ENCODE measurements at places on chromosomes 2 and 18.
A peak's percentile ranks its signal among the peaks of the same experiment; 100 is the strongest.

DNA sequence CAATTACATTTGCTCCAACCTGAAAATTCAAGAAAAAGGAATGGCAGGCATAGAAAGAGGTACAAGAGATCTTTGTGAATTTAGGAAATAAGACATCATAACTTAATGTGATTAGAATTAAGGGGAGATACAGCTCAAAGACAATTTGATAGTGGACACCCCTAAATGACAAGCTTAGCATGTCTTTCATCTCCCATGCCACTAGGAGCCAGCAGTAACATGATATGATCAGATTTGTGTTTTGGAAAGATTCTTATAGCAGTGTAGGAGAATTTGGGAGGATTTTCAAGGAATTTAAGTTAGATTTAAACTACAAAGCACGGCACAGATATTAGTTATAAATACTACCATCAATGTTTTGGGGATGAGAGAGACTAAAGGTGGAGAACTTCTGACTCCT lies 340.8 kb downstream of the RDH14 start:
- DNase-seq, result no peak

- DNase-seq, result no peak
Measured at GRCh38 chr2:33038799-33039198, 92.0 kb downstream of the LTBP1 start.

DNA sequence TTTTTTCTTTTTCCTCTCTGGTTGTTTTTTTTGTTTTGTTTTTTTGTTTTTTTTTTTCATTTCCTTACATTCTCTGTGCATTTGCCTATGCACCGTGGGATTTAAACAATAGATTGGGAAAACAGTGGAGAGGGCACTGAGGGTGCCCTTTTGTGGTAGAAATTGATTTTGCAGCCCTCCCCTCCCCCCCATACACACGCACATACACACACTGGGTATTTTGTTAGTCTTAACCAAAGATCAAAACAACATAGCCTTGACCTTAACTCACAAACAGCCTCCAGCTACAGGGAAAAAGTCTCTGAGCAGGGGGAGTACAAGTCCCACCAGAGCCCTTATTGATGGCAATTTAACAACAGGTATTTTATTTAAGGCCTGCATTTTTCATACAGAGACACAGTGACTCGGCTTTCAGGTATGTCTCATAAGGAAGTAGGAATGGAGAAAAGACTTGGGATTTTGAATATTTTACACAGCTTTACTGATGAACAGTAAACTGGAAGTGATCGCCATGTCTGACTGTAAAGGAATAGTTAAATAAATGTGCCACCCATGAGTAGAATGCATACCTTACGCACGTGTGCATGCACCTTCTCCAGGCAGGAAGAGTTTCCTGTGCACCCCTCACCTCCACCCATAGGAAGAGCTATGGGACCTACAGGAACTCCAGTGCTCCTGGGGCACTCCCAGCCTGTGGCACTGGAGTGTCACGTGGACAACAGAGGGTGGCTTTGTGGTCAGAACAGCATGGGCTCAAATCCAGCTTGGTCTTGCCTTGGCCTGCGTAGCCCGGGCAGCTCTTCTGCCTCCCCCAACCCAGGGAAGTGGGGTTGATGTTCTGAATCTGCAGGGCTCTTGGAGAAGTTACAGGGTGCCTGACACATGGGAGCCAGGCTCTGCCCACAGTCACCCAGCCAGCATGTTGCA lies 266.4 kb downstream of the ANAPC1 start:
- DNase-seq, result peak; percentile 50

- no peak for DNase-seq
Measured at GRCh38 chr2:110104025-110104771, 11.4 kb downstream of the MALL start.

- peak; percentile 58 for DNase-seq
Measured at GRCh38 chr2:227407591-227408151, 19.9 kb upstream of the SCYGR1 start.

- no peak for DNase-seq
Measured at GRCh38 chr18:55610506-55610905, 22.5 kb upstream of the TCF4 start.

- peak; percentile 57 for DNase-seq
Measured at GRCh38 chr2:24382363-24383073, 22.2 kb upstream of the ITSN2 start.

DNA sequence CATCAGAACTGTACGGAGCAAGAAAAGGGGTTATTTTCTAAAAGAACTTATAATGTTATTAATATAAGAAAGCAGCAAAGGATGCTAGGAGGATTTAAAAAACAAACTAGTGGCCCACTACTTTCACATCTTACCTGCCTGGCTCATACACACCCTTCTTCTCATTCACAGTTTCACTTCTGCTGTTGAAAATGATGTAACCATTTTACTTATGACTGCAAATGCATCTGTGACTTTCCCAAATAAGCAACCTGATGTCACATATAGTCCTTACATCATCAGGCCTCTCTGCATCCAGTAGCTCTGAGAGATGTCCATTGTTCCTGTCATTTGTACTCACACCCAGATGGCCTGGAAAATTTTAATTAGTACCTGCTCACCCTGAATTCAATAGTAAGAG lies 101.8 kb upstream of the MYO3B start:
- DNase-seq, result no peak

DNA sequence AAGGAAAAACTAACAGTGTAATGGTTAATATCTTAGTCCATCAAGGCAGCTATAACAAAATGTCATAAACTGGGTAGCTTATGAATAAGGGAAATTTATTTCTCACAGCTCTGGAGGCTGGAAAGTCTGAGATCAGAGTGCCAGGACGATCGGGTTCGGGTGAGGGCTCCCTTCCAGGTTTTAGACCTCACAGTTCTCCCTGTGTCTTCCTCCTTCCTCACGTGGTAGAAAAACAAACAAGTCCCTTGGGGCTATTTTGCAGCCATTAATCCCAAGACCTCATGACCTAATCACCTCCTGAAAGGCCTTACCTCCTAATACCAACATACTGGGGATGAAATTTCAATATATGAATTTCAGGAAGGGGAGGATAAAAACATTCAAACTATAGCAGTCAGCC lies 455.9 kb downstream of the CNTNAP5 start:
- DNase-seq, result no peak

- no peak for DNase-seq
Measured at GRCh38 chr2:46686811-46687210, 207.4 kb downstream of the TMEM247 start.

DNA sequence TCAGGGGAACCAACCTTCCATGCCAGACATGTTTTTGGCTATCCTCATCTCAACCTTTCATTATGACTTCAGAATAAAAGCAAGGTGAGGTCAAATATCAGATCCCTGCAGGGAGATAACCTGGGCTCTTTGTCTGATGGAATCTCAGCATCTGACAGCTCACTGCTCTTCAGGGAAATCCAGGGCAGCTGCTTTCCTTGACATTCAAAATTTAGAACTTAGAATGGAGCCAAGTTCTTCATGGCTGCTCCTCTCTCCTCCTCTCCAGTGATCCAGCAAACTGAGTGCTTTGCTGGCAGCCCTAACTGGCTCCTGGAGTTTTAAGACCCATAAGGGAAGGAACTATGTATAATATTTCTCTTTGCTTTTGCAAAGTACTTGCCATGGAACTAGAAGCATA lies 716.3 kb downstream of the TSN start:
- DNase-seq, result no peak

DNA sequence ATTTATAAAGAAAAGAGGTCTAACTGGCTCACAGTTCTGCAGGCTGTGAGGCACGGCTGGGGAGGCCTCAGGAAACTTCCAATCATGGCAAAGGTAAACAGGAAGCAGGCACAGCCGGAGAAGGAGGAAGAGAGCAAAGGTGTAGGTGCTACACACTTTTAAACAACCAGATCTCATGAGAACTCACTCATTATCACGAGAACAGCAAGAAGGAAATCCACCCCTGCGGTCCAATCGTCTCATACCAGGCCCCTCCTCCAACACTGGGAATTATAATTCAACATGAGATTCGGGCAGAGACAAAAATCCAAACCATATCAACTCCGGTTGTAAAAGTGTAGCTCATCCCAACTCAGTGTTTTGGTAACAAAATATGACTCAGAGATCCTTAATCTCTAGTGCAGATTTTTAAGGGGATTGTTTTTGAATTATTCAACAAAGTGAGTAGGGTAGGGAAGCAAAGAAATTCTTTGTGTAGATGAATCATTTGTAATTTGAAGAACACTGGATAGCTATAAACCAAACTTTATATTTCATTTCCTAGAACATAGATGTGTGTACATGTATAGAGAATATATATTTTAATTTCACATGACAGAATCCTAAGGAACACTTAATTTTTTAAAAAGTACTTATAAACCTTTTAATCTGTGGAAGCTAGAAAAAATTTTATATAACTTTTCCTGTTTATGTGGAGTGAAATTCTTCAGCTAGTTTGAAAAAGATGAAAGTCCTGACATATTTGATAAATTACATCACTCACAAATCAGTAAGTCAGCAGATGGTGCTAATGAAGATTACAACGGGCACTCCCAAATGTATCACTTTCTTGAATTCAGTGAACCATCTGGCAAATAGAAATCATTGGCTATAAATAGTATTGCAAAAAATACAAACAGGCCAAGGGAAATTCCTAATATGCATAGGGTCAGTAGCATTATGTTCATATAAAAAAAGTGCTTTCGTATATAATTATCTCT lies 130.1 kb downstream of the OLA1 start:
- DNase-seq, result peak; percentile 92

DNA sequence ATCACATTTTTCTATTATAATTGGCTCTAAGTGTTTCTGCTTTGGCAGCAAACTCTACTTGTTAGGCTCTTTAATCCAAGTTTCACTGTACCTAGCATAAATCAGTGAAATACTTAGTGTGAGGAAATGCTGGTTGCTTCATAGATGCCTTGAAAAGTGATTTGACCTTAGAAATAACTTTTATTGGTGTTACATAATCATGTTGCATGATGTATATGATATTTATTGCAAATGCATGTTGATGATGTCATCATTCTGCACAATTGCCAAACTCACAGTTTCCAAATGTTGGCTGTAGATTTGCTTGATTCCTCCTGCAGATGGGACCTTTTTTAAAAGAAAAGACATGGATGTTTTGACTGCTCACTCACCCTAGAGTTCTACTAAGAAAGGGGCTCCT lies 137.6 kb upstream of the BCL2L11 start:
- DNase-seq, result no peak

DNA sequence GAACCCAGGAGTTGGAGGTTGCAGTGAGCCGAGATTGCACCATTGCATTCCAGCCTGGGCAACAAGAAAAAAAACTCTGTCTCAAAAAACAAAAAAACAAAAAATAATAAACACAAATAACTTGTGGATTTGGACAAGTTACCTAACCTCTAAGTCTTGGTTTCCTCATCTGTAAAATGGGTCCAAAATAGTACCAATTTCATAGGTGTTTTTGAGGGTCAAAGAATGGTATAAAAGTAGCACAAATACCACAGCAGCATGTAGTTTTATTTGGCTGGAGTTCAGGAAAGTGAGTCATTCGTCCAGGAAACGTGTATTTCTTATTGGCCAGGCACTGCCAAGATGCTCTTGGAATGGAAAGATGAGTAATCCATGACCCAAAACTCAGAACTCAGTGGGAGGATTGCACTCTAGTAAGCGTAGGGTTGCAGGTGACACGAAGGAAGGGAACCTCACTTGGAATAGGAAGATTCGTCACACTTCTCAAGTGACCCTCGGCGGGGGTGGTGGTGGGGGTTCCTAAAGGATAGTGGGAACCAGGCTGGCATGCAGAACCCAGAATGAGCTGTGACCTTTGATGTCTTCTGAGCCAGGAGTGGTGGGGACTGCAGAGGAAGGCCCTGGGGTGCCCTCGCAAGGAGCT lies 24.4 kb downstream of the GRHL1 start:
- peak; percentile 97 for DNase-seq

GRCh38 chr2:170106102-170106840 lies 71.7 kb upstream of the MYO3B start:
- DNase-seq, result no peak

DNA sequence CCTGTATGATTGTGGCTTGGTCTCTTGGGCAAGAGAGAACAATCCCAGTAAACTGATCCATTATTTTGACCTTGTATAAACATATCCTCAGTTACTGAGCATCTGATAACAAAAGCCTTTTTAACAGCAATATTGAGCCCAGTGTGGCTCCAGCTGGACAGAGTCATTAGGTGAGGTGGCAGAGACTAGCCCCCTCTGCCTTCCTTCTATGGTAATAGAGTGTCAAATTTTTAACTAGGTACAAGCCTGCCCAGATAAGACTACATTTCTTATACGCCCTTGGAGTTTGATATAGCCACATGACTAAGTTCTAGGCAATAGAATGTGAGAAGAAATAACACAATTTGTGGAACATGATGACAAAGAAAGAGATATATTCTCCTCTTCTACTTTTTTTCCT lies 56.2 kb downstream of the HNMT start:
- DNase-seq, result no peak

DNA sequence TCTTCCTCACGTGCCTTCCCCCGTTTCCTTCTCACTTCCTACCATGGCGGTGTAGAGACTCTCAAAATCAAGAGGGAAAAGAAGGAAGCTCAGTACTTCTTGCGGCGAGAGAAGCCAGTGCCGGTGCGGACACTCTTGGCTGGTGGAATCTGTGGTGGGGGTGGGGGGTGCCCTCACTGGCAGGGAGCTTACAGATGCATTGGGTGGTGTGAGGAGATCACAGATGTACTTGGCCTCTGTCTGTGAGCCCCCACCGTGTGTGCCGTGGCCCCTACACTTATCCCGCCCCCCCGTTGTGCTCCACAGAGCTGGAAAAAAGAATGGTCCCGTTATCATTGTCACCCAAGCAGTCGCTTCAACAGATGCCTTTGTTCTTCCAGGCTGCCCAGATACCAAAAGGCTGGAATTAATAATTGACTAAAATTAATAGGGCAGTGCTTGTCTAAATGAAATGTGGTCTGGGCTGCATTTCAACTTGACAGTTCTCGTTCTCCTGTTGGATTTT lies 79.8 kb downstream of the VAPA start:
- no peak for DNase-seq

DNA sequence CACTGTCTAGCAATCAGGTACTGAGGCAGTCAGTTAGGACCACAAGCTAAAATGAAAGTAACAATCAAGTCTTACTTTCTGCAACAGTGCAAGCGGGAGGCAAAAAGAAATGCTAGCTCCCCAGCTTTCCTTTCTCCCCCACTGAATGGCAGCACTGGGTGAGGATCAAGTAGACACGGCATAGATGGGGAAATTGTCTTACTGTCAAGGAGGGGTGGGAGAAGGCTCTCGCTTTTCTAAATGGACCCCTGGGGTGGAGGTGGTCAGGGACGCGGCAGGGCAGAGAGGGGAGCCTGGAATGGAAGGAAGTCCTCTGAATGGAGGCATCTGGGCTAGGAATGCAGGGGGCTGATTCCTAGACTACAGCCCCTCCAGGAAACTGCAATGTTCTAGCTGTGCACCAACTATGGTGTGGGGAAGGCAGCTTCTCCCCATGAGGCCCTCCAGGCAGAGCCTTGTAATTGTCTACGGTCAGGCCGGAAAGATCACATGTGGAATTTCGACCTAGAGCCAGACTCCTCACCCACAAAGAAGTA lies 24.3 kb downstream of the METTL8 start:
- DNase-seq, result no peak

DNA sequence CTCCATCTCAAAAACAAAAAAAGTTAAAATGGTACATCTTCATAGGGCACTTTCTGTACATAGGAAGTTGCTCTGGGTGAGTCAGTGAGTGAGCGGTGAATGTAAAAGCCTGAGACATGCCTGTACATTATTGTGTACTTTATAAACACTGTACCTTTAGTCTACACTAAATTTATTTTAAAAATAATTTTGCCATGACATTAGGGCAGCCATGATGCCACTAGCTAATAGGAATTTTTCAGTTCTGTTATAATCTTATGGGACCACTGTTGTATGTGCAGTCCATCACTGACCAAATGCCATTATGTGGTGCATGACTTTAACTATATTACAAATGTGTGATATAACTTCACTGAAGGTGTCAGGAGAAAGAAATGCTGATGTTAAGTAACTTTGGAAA lies 11.0 kb upstream of the TXNDC2 start:
- DNase-seq, result peak; percentile 19

- no peak for DNase-seq
Measured at GRCh38 chr2:218152777-218153176, 14.0 kb downstream of the CXCR1 start.
